DND-41 (cell line): ENCODE measurements at places on chromosomes 2 and 18.

DNA sequence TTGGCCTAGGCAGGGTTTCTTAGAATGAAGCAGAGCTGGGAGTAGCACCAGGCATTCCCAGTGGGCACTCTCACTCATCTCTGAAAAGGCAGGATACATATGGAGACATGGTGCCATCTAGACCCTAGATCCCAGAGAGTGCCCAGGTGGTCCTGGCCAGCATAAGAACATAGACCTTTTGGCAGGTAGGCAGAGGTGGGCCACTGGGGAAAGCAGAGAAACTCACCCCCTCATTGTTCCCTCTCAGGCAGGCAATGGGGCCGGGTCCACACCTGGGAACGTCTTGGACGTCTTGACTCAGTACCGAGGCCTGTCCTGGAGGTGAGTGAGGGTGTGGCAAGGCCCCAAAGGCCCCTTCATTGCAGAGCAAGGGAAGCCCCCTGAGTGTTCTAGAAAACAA lies 69.2 kb downstream of the PLB1 start:
- DNase-seq, result no peak

DNA sequence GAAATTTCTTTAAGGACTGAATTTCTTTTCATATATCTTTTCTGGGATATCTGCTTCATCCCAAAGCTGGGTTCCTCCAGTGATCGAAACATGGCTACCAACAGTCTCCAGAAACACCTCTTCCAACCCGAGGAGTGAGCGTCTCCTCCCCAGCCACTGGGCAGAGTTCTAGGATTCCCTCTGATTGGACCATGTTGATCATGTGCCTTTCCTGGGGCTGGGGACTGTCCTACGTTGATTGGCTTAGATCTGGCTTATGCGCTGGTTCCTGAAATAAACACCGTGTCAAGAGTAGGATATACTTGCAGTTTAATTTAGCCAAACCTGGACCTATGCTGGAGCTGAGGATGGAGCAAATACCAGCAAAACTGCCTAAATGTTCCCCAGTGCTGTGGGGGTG lies 55.5 kb upstream of the SLC16A14 start:
- DNase-seq, result no peak

GRCh38 chr2:127314193-127314988 lies 20.4 kb upstream of the ERCC3 start:
- no peak for DNase-seq

- DNase-seq, result no peak
Measured at GRCh38 chr18:22673182-22673862, 255.6 kb upstream of the CTAGE1 start.

DNA sequence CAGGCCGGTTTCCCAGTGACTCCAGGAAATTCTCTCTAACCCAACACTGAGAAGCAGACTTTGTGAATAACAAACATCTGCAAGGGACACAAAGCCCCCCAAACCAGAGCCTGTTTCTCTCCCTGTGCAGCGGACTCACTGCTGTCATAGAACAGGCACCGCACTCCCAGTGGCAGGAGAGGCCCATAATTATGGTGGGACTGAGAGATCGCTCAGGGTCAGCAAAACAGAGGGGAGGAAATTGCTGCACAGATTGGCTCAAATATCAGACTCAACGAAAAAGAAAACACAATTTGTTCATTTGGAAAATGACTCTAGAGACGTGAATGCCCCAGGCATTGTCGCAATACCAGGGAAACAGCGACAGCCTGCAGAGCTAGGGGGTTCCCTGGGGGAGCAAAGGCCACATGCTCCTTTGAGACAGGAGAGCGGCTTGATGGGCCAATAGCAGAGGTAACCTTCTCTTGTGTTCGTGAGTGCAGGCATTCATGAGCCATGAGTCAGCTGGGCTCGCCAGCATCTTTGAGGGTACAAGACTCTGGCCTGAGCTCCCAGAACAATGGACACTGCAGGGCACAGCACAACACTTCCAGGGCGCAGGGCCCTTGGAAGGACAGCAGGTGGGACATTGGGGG lies 143.3 kb upstream of the KLHL29 start:
- DNase-seq, result no peak

DNA sequence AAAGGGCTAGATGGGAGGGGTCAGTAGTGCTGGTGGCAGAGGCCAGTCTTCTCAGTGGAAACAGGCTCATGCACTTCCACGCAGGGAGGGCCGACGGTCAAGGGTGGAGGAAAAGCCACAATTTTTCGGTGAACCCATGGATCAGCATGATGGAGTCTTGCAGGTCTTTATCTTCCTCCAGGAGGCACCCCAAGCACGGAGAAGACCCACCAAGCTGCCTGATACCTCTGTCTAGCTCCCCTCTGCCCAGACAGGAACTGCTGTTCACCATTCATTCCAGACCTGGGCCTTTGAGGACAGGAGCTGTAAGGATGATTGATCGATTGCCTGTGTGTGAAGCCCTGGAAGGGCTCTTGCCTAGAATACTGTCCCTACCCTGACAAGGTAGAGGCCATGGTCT lies 2.8 kb upstream of the LRRFIP1 start:
- no peak for DNase-seq
